Tibial nerve (tissue), 4 donors: ENCODE measurements at places on chromosomes 2 and 18. TPM values are rescaled to one million over a fixed set of nuclear protein-coding genes. Genes with fewer than 3 reads are reported as not detected.
A peak's percentile ranks its signal among the peaks of the same experiment; 100 is the strongest.

GRCh38 chr2:19225931-19226330, 132.5 kb downstream of the OSR1 start:
- DNase-seq, result no peak

DNA sequence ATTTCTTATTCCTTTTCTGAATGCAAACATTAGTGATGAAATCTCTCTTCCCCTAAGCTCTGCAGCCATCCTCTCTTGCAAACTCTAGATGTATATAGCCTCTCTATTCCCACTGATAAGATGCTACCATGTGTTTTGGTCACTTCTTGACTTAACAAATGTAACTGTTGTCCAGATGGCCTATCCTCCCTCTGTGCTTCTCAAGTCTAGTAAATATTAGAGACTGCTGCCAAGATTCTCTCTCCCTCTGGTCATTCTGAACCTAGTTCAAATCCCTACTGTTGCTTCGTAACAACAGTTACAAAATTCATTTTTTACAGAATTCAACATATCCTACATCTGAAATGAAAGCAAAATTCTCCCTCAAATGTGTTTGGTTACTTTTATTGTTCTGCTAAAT, 156.6 kb downstream of the TXNL1 start:
- DNase-seq, result no peak

GRCh38 chr2:30985493-30986230, 152.6 kb downstream of the GALNT14 start:
- no peak for DNase-seq

DNA sequence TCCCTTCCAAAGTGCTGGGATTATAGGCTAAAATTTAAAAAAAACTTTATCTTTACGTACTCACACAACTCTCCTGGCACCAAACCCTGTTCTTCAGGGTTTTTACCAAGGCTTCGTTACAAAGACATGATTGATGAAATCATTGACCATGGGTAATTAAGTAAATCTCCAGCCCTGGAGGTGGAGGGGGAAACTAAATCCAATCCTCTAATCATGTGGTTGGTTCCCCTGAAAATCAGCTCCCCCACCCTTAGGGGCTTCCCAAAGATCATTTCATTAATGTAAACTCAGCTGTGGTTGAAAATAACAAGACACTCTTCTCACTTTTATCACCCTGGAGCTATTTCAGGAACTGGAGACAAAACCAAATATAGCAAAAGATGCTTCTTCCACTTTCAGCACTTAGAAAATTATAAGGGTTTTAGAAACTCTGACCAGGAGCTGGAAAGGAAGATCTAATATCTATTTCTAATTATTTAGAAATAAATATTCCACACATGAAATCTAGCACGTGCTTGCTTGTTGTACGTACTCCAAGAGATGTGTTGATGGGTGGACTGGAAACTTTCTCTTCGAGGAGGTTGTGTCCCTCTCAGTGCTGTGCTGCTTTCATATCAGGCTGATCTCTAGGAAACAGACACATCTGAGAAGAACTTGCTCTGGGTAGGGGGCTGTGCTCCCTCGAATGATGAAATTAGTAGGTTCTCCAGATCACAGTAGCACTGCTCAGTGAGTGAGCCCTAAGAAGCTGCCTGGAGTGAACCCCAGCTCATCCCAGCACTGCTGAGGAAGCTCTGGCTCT, 67.2 kb downstream of the SMAD4 start:
- no peak for DNase-seq

DNA sequence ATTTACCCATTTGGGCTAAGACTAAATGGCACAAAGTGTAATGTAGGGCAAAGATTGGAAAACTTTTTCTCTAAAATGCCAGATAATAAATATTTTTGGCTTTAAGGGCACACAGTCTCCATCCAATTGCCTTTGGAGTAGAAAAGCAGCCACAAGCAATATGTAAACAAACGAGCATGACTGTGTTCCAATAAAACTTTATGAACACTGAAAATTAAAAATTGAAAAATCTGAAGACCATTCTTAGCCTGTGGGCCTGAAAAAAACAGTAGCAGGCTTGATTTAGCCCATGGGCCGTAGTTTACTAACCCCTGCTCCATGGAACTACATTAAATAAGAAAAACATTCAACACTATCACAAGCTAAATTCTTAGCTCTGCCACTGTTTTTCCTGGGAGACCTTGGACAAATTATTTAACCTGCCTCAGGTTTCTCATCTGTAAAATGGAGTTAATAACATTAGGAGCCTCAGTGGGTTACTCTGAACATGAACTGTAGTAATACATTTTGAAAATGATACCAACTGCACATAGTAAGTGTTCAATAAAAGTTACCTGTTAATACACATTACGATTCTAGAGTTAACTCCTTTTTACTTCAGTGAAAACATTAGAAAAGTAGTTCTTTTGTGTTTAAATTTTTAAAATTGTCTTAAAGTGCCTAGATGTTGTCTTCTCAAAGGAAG, 1.3 kb downstream of the IFIH1 start:
- DNase-seq, result no peak

- DNase-seq, result no peak
Observed at GRCh38 chr2:73243884-73244570, 9.9 kb downstream of the CCT7 start.

GRCh38 chr18:44729631-44730101, 49.0 kb downstream of the SETBP1 start:
- DNase-seq, result no peak

DNA sequence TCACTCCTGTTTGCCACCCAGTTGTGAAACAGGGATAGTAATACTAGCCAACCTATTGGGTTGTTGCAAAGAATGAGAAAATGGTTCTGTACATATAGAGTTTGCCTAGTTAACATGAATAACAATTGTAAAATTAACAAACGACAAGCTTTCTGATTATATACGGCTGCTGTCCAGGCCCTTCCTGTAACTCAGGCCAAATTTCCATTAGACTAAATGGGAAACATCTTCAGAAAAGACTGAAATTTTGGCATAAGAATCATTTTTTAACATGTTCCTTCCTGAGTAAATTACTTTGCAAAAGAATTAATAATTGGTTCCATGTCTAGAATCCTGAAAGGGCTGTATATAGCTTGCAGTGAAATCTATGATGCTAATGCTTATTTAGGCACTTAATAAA, 117.7 kb upstream of the SATB2 start:
- no peak for DNase-seq

GRCh38 chr2:127721978-127722355, 20.7 kb downstream of the SFT2D3 start:
- no peak for DNase-seq

- DNase-seq, result no peak
Observed at GRCh38 chr2:40403233-40403836, 48.6 kb downstream of the SLC8A1 start.

GRCh38 chr2:223503746-223504145, 98.4 kb downstream of the SCG2 start:
- DNase-seq, result no peak

- no peak for DNase-seq
Observed at GRCh38 chr2:14125624-14126293, 506.8 kb upstream of the LRATD1 start.

- no peak for DNase-seq
Observed at GRCh38 chr18:27604583-27604982, 419.5 kb upstream of the CHST9 start.

GRCh38 chr18:32175265-32175664, 14.6 kb upstream of the MEP1B start:
- DNase-seq, result no peak

DNA sequence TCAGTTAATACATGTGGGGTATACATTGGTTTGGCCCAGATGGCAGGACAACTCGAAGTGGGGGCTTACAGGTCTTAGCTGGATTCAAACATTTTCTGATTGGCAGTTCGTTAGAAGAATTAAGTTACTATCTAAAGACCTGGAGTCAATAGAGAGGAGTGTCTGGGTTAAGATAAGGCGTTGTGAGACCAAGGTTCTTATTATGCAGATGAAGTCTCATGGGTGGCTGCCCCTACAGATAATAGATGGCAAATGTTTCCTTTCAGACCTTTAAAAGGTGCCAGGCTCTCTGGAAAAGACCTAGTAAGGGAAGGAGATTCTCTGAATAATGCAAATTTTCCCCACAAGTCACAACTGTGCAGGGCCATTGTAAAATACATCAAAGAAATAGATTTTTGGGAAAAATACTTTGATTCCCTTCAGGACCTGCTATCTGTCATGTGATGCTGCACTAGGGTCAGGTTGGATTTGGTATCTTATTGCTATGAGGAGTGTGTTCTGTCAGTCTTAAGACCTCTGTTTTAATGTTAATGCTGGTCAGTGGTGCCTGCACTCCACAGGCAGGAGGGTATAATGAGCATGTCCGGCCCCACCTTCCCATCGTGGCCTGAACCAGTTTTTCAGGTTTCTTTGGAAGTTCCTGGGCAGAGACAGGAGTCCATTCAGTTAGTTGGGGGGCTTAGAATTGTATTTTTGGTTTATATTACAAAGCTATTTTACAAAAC, 14.3 kb upstream of the MC5R start:
- no peak for DNase-seq

DNA sequence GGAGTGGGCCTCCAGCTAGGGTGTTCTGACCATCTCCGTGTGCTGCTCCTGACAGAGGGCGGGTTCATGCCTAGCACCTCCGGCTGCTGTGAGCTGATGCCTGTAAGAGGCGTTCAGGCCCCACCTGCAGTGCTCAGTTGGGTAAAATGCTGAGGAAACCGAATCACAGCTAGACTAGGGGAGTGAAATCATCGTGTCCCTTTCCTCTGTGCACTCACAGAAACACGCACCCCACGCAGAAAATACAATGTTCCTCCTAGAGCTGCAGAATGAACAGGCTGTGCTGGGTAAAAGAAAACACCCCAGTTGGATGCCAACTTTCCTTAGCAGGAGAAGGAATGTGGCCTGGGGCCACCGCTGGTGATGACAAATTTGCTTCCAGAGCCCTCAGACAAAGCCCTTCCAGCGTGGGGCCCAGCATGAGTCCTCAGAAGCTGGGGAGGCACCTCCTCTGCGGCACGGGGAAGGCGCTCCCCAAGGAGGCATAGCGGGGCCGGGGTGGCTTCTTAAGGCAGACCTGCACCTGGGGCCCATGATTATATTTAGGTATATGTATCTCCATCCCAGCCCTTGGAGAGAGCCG, 16.3 kb upstream of the ARHGEF4 start:
- DNase-seq, result no peak

GRCh38 chr18:10559553-10560451, 34.0 kb downstream of the NAPG start:
- no peak for DNase-seq

DNA sequence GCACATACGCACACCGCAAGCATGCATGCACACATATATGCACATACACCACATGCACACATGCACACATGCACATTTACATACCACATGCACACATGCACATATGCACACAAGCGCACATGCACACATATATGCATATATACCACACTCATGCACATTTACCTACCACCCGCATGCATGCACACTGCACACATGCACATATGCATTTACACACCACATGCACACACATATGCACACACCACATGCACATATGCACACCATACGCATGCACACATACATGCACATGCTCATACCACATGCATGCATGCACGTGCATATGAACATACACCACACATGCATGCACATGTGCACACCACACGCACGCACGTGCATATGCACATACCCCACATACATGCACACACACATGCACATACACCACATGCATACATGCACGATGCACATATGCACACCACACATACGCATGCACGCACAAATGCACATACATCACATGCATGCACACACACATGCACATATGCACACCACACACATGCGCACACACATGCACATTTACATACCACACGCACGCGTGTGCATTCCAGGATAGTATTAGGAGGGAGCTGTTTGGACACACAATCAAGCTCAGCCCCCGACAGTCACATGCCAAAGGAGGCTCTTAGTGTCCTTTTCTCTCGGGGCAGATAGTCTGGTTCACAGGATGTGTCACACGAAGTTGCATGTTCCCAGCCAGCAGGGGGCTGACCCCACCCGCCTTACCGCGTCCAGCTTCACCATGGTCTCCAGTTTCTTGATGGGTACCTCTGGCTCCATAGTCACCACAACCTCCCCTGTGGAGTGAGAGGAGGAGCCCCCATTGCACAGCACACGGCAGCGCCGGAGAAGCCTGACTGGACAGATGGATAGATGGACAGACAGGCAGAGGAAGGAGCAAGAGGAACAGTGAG, 5.9 kb downstream of the OTOF start:
- DNase-seq, result no peak

- DNase-seq, result no peak
Observed at GRCh38 chr2:177984749-177985148, 87.8 kb downstream of the PDE11A start.

DNA sequence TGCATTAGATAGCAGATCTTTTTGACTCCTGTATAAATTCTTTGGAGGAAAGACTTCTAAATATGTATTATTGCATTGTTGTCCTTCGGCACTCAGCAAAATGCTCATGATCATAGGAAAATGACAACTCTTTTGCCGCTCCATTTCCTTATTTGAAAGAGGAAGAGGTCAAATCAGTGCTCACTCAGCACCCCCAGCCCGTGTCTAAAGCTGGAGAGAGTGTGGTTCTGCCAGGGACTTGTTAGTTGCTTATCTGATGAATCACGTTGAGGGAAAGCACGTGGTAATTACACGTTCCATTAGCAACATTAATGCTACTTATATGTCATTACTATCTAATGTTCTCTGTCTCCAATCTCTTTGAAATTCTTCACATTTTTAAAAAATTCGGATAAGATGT, 46.0 kb upstream of the MBP start:
- DNase-seq, result peak; percentile 23

GRCh38 chr2:207539470-207539869, 9.7 kb downstream of the CREB1 start:
- no peak for DNase-seq

- DNase-seq, result peak; percentile 38
Observed at GRCh38 chr18:57819671-57820460, 16.8 kb upstream of the ATP8B1 start.

DNA sequence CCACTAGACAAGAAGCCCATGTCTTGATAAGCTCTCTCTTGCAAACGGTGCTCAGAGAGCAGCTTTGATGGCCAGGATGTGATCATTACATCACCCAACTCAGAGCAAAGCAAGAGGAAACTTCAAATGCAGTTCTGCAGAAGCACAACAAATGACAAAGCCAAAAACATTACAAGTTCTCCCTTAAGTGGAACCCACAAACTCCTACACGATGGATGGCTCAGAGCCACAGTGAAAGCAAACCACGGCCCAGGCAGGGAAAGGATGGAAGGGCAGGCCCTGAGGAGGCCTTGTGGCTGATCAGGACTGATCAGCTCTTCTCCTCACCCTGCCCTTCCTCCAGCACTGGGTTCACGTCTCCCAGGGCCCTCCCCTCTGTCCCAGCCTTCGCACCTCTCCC, 326.4 kb downstream of the EIPR1 start:
- DNase-seq, result no peak

SDC1 gene
- 0.90 TPM for total RNA-seq

IKZF2 gene
- total RNA-seq, result 17.3 TPM

SCN3A gene
- total RNA-seq, result 4.2 TPM

DUSP19 gene
- 3.1 TPM for total RNA-seq

GKN2 gene
- not detected for total RNA-seq

INPP5D gene
- 43.8 TPM for total RNA-seq

TUBA4A gene
- 9.6 TPM for total RNA-seq

ZBTB7C gene
- 24.6 TPM for total RNA-seq

CNTNAP5 gene
- not detected for total RNA-seq

GYPC gene
- total RNA-seq, result 68.8 TPM

R3HDM1 gene
- 22.5 TPM for total RNA-seq

KATNAL2 gene
- 4.8 TPM for total RNA-seq

REG3A gene
- not detected for total RNA-seq

RETREG2 gene
- 45.8 TPM for total RNA-seq

WDSUB1 gene
- total RNA-seq, result 6.5 TPM

POTEE gene
- not detected for total RNA-seq

SNTG2 gene
- 21.8 TPM for total RNA-seq

OTOS gene
- not detected for total RNA-seq
